ENCODE measurements at places on chromosomes 7 and 10.

DNA sequence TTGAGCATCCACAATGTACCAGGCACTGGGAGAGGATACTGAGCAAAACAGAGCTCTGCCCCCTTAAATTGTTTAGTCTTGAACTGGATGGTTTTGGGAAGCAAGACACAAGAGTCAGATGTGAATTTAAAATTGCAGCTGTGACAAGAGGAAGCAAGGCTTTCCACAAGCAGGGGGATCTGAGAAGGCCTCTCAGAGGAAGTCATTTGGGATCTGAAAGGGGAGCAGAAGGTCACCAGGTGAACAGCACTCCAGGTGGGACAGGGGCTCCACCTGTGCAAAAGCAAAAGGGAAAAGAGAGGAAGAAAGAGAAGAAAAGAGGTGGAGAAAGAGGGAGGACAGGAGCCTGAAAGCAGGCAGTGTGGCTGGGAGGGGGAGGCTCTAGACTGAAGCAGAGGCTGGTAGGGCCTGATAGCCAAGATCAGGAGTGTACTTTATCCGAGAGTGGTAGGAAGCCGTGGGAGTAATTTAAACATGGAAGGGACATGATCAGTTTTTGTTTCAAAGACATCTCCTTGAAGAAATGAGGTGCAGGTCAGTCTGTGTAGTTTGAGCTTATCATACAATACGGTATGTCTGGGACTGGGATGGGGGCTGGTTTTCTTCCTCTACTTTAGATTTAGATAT, 76.1 kb upstream of the DUSP5 start:
- DNase-seq: no peak

DNA sequence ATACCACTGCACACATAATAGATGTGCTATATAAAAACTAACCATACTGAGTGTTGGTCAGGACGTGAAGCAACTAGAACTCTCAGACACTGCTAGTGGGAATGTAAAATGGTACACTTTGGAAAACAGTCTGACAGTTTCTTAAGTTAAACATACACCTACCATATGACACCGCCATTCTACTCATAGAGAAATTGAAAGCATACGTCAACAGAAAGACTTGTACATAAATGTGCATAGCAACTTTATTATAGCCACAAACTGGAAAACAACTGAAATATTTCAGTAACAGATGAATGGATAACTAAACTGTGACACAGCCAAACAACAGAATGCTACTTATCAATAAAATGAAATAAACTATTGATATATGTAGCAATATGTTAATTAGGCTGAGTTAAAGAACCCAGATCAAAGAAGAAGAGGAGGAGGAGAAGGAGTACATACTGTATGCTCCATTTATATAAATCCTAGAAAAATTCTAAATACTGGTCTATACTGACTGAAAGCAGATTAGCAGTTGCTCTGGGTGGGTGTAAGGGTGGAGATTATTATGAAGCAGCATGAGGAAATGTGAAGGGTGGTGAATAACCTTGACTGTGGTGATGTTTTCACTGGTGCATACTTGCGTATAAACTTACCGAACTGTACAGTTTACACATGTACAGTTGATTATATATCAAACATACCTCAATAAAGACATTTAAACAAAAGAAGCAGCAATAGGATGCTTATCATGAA, 48.6 kb downstream of the ARHGAP21 start:
- DNase-seq: no peak

DNA sequence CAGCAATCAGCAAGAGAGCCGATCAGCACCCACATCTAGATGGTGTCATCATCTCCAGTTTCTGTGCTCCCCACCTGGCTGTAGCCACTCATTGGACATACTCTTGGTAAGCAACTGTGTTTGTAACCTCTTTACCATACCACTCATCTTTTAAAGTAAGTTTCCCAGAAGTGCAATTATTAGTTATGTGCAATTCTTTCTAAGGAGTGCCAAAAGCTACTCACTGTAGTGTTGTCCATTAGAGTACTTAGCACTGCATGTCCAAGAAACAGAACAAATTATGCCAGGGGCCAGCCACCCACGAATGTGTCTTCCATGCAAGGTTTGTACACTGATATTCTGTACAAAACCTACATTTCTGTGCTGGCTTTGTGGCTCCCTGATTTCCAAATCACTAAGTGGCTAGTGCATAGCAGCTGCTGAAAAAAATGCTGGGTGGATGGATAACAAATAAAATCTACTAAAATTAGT, 131.9 kb downstream of the SRPK2 start:
- no peak for DNase-seq

DNA sequence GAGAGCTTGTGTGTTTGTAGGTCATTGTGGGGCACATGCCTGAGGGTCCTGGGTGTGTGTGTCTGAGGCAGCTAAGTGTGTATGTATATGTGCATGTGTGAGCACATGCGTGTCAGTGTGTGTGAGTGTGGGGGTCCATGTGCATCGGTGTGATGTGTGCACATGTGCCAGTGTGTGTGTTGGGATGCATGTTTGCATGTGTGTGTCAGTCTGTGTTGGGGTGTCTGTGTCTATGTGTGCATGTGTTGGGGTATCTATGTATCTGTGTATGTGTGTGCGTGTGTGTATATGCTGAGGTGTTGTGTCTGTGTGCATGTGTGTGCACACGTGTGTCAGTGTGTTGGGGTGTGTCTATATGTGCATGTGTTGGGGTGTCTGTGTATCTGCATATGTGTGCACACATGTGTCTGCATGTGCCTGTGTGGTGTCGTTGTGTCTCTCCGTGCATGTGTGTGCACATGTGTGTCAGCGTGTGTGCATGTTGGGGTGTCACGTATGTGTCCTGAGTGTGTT, 33.3 kb downstream of the PWWP2B start:
- DNase-seq: no peak

DNA sequence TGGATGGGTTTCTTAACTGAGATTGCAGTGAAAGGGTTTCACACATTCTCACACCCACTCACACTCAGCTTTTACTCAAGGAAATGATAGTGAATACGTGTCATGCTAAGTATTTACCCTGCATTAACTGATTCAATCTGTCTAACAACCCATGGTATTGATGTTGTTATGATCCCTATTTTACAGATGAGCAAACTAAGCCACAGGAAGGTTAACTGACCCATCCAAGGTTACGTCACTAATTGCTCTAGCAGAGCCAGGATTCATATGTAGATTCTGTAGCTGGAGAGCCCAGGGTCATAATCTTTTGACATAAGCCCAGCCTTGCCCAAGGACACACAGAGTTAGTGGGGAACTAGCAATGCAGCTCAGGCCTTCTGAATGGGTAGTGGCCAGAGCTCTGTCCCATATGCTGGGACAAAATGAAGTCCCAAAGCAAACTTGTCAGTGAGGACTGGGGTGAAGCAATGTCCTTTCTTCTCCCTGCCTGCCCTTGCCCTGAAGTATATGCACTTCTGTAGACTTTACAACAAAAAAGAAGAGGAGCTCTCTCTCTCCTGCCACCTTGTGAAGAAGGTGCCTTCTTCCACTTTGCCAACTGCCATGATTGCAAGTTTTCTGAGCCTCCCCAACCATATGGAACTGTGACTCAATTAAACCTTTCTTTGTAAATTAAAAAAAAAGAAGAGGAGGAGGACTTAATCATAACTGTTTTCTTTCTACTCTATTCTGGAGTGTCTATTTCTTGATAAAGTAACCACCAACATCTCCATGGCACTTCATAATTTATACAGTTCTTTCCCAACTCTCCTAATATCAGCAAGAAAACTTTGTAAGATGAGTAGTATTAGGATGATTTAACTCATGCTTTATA, 4.9 kb upstream of the CYP3A7 start:
- no peak for DNase-seq

GRCh38 chr10:24483701-24484100, 240.0 kb downstream of the ARHGAP21 start:
- peak; percentile 84 for DNase-seq

- DNase-seq: peak; percentile 57
Measured at GRCh38 chr7:50185208-50185607, 92.2 kb upstream of the ZPBP start.

DNA sequence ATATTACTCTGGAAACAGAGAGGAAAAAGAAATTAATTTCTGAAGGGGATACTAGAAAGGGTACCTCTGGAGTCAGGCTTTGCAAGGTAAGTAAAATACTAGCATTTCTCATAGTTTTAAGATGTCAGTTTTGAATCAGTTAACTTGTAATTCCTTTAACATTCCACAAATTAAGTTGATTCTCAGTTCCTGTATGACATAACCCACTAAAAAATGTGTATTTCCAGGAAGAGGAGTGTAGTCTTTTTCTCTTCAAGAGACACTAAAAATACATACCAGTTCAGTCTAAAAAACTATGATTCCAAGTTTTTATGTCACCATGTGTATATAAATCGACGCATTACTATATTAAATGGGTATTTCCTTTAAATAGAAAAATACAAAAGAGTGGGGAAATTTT, 113.2 kb downstream of the CDK6 start:
- DNase-seq: no peak

DNA sequence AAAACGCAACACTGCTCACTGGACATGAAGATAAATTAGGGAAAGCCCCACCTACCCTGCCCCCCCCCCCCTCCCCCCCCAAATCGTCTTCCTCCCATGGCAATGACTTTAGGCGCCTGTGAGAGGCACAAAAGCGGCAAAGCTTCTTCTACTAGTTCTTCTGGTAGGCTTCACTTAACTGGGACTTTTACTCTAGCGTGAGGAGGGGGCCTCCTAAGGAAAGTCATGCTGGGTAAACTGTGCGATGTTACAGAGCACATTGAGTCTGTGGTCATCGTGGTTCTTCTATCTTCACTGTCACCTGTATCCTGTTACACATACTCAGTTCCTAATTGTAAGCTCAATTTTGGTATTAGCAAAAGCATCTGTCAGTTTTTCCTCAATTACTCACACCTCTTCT, 25.1 kb downstream of the HSPB1 start:
- peak; percentile 86 for DNase-seq

DNA sequence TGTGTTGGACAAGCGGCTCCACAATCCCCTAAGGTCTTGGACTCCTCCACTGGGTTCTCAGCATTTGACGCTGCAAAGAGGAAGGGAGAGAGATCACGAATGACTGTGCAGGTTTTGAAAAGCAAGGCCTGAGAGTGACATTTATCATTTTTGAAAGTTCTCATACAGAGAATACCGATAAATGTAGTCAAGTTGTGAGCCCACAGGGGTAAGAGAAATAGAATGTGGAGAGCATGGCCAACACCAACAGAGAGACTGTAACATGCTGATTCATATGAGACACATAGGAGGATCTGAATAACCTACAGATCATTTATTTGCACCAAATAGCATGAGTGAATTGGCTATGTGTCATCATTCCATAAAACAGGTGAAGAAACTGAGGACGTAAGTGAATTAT, 230.5 kb upstream of the MBL2 start:
- no peak for DNase-seq

DNA sequence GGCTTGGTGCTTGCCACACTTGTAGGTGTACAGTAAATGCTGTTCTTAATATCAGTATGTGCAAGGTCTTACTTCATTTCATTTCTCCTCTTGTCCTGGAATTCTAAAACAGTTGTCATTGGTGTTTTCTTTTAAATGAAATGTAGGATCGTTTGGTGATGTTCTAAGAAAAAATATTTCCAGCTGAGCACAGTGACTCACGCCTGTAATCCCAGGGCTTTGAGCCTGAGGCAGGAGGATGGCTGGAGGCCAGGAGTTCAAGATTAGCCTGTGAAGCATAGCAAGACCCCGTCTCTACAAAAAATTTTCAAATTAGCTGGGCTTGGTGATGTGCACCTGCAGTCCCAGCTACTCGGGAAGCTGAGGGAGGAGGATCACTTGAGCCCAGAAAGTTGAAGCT, 32.6 kb upstream of the ELN start:
- DNase-seq: no peak

- no peak for DNase-seq
Measured at GRCh38 chr7:6315746-6316145, 43.3 kb upstream of the CYTH3 start.

GRCh38 chr7:44801890-44802289, 5.4 kb downstream of the PPIA start:
- peak; percentile 41 for DNase-seq

- DNase-seq: no peak
Measured at GRCh38 chr10:14456870-14457266, 126.1 kb upstream of the FRMD4A start.

DNA sequence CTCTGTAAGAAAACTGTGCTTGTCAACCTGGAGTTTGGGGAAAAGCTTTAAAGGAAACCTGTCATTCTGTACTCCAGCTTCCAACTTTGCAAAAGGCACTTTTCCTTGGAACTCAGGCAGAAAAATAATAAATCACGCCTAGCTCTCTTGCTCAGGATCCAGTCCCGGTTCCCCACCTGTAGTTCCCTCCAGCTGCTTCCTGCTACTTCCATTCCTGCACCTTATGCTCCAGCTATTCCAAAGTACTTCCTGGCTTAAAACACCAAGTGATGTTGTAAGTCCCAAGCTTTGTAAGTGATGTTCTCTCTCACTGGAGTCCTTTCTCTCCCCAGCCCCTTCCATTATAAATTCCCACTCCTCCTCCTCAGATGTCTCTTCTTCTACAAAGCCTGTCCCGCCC, 98.6 kb downstream of the GRM8 start:
- no peak for DNase-seq
